ENCODE measurements at places on chromosomes 2 and 18.

- no peak for DNase-seq
Measured at GRCh38 chr2:2173633-2174032, 157.4 kb downstream of the MYT1L start.

DNA sequence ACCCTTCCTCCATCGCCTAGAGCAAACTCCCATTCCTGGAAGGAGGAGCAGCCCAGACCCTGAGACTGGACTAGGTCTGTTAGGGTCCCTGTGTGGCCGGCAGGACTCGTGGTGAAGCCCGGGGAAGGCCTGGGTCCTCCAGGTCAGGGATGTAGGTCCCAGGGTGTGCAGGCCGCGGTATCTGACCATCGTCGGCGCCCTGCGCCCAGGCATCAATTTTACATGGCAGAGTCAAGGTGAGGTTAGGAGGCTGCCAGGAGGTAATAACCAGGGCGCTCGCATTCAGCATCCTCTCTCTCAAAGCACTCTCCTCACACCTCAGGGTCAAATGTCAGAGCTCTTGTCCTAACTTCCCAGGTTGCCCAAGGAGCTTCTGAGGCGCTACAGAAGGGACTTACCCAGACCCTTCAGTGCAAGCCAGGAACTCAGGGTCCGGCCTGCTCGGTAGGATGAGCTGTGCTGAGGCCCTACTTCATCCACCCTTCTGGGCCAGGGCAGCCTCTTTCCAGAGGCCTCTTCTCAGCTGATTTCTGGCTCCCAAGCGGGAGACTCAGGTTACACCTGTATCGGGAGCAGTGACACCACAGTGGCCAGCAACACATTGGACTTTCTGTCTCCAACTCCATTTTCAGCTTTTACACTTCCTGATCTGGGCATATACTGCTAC, 628 bp downstream of the SH2D6 start:
- peak; percentile 16 for DNase-seq

- DNase-seq = no peak
Measured at GRCh38 chr2:175864137-175864850, 137.8 kb downstream of the LNPK start.

DNA sequence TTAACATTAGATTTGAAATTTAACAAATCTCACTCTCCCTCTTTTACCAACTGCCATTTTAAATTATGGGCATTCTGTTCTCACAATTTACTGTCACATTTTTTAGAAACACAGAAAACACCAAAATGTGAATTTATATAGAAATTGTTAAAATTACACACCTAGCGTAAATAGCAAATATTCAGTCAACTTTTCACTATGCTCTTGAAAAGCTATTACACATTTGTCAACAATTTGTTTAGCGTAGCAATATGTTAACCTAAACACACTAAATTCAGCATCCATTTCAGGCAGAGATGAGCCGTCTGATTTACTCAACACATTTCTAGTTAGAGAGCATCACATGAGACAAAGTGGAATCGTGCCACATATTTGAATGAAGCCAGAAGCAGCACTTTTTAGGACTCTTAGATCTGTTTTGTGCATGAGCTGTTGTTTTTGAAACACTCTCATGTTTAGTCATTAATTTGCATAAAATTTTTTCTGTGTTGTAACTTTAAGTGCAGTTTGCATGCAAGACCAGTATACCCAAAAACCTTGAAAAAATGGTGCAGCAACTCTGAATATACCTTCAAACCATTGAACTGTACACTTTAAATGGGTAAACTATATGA, 8.2 kb downstream of the TTC32 start:
- DNase-seq = no peak

DNA sequence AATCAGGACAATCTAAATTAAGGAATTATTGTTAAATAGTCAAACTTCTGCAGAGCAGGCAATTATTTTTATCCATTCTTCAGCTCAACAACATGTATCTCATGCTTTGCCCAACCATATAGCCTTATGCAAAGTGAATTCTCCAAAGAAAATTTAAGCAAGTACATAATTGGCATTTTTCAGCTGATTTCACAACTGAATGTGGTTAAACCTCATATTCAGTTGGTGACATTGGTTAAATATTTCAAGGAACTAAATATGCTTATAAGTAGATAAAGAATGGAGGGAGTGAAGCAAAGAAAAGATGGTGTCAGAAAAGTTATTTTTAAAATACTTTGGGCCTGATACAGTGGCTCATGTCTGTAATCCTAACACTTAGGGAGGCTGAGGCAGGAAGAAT, 816.2 kb downstream of the NRXN1 start:
- DNase-seq = no peak

DNA sequence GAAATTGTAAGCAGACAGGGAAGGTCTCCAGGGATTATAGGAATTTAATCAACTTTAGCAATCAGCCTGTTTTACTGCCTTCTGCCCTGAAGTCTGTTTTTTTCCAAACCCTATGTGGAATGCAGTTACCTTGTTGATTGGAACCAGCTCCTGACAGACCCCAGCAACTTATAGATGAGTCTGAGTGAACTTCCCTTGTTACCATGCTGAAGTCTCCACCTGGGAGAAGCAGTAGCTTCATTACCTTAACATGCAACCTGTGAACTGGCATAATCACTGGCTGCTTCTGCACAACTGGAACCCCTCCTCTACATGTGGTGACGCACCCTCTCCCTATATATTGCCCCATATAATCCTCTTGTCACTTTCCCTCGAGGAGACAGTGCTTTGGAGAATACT, 226.3 kb upstream of the SPOPL start:
- DNase-seq = no peak

GRCh38 chr2:126878601-126879000, 20.1 kb upstream of the TEX51 start:
- DNase-seq = no peak

DNA sequence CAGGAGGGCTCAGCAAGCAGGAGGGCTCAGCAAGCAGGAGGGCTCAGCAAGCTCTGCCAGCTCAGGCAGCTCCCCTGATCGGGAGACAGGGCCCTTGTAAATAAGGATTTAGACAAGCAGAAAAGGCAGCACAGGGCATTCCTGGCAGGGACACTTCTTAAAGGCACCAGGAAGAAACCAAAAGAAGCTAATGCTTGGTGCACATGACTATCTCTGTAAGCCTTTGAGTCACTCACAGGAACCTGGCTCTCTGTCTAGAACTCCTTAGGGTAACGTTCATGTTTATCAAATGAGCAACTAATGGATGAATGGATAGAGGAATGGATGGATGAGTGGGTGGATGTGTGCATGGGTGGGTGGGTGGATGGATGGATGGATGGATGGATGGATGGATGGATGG, 28.4 kb downstream of the TMEM37 start:
- no peak for DNase-seq

DNA sequence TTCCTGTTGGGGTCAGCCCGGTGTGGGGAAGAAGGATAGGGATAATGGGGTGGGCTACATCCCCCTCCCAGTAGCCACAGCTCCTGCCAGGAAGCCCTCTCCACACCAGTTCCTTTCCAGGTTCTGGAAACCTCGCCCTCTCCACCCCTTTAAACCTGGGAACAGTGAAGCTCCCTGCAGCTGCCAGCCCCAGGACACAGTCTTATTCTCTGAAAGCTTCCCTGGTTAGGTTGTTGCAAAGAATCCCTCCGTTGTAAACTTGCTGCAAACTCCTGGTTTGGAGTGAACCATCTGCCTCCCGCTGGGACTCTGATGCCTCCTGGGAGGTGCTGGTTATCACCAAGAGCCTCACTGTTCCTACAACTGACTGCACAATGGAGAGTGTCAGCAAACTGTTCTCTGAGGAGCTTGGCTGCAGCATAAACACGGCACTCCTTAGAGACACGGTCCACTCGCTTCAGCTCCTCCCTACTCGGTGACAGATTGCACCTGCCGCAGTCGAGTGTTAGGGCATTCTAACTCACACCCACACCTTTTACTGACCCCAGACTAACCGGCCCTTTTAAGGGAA, 261.8 kb upstream of the RAB6C start:
- peak; percentile 14 for DNase-seq

- no peak for DNase-seq
Measured at GRCh38 chr2:231037202-231037730, at the start of gene C2orf72. Gene C2orf72 (plus strand): TSS chr2:231037523. CDS start chr2:231037566, 43 bp downstream.

DNA sequence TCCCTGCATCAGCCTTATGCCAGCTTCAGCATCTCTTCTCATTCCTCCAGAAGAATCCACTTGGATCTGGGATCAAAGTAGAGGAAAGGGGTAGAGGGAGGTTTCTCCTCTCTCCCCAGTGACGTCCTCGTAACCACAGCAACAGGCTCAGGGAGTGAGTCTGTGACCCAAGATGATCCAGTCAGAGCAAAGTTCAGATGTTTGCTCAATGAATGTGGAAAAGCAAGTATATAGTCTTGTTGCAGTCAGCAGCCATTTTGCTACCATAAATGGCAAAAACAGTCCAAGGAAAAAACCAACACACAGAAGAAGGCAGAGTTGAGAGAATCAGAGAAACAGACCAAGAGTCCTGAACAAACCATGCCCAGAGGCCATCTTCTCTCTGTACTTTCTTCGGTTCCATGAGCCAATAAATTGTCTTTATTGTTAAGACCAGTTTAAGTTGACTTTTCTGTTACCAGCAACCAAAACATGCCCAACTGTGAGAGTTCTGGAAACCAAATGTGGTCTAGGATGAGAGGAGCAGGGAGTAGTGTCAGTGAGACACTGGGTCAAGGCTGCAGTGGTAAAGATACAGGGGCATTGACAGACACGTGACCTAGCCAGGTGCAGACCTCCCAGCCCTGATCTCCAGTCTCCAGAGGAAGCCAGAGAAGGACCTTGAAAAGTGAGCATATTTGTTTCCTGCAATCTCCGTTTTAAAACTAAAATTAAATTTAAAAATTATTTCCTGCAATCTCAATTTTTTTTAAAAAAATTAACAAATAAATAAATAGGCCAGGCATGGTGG, 3.2 kb upstream of the CXCR1 start:
- no peak for DNase-seq

GRCh38 chr2:127597046-127597983, 48.6 kb upstream of the GPR17 start:
- no peak for DNase-seq

- DNase-seq = no peak
Measured at GRCh38 chr2:51213826-51214225, 181.9 kb upstream of the NRXN1 start.

GRCh38 chr2:8099267-8099582, 582.6 kb upstream of the ID2 start:
- no peak for DNase-seq

- no peak for DNase-seq
Measured at GRCh38 chr18:36149514-36150289, 20.0 kb downstream of the ELP2 start.

GRCh38 chr2:66555091-66555490, 120.2 kb downstream of the MEIS1 start:
- no peak for DNase-seq

- DNase-seq = no peak
Measured at GRCh38 chr2:159855143-159855542, 57.1 kb upstream of the CD302 start.

- no peak for DNase-seq
Measured at GRCh38 chr18:71012789-71013188, 723.9 kb downstream of the SOCS6 start.

GRCh38 chr18:50080316-50080715, 114.6 kb downstream of the MYO5B start:
- peak; percentile 42 for DNase-seq

DNA sequence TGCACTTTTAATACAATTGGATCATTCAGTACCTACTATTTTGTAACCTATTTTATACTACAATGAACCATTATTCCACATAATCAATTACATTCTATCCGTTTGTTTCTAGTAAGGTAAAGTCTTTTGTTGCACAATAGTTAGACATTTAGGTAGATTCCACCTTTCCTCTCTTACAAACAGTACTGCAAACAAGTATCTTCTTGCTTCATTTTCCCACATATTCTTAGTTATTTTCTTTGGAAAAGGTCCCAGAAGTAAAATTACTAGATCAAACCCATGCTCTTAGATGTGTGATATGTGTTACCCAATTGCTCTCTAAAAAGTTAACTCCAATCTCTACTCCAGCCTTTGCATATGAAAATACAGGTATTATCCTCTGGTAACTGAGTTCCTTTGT, 49.6 kb downstream of the SPIRE1 start:
- no peak for DNase-seq

GRCh38 chr2:205010196-205010595, 464.9 kb downstream of the PARD3B start:
- DNase-seq = no peak

DNA sequence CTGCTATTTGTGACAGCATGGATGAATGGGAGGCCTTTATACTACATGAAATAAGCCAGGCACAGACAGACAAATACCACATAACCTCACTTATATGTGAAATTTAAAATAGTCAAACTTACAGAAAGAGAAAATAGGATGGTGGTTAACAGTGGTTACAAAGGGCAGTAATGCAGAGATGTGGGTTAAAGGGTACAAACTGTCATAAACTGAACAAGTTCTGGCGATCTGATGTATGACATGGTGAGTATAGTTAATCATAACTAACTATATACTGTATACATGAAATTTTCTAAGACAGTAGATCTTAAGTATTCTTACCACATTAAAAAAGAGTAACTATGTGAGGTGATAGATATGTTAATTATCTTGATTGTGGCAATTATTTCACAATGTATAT, 558.1 kb upstream of the ZNF804A start:
- no peak for DNase-seq

GRCh38 chr18:49247781-49248180, 212.7 kb downstream of the DYM start:
- no peak for DNase-seq

GRCh38 chr2:75309596-75310463, 110.5 kb upstream of the TACR1 start:
- no peak for DNase-seq

- no peak for DNase-seq
Measured at GRCh38 chr2:34627003-34627402, 1027.9 kb upstream of the FAM98A start.

DNA sequence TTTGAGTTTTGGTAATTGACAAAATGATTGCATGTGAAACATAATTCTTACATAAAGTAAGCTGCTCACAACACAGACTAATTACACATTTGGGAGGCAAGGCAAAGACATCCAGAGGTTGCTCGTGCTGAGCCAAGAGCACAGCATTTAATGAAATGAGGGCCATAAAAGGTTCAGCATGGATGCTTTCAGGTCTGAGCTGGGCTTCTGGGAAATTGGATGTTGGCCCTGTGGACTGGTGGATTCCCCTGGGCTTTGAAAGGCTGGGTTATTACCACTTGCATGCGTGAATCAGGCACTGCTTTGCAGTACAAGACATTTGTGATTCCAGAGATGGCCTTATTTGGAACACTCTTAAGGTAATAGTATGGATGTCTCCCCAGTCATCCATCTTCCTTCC, 533.5 kb upstream of the NRP2 start:
- peak; percentile 13 for DNase-seq
